ENCODE measurements at places on chromosomes 6 and 20.

GRCh38 chr20:1924910-1925861, 30.0 kb downstream of the SIRPA start:
- no peak for DNase-seq

- no peak for DNase-seq
Measured at GRCh38 chr20:49756241-49756640, 42.6 kb upstream of the B4GALT5 start.

- no peak for DNase-seq
Measured at GRCh38 chr6:39178804-39179203, 50.5 kb downstream of the KCNK5 start.

DNA sequence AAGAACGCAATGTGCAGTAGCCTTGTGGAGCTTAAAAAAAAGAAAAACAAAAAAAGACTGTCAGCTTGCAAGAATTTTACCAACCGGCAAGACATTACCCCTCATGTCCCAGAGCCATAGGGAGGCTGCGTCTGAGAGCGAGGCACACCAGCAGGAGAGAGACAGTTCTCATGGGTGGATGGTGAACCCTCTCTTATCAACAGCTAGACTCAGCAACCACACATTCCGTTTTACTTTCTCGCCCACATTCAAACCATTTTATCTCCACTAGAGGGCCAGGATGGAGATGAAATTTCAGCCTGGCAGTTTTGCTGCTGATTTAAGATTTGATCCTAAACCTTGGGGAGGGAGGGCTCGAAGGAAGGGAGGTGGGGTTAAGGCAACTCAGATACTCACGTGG, 247.0 kb downstream of the ATXN1 start:
- DNase-seq, result peak; percentile 36

DNA sequence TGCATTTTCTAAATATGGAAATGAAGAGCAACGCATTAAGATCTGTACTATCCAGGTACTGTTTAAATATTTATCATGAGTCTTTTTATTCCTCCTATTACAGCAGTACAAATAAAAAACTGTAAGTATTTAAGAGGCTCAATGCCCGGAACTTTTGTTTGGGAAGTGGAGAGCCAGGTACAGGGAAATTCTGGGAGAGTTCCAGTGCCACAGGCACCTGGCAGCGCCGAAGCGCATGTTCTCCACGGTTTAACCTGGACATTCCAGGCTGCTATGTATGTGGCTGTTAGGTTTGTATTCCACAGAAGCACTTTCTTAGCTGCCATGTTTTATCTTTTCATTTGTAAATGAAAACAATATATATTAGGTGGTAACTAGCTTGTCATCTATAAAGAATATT, 81.7 kb downstream of the PREP start:
- no peak for DNase-seq

GRCh38 chr20:38434301-38434741, 807 bp downstream of the SNHG17 start:
- no peak for DNase-seq

DNA sequence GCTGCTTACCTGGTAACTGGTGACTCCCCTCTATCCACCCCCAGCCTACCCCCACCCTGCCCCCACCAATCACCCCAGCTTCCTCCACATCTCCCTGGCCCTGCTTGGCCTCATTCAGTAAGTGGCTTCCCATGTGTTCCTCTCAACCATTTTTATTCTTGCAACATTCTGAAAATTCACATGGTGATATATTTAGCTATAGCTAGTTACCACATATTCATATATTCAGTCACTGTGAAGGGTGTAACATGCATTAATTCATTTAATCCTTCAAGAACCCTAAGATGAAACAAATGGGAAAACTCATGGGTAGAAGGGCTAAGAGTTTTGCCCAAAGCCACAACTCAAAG, 95.4 kb upstream of the CEP85L start:
- DNase-seq, result no peak

DNA sequence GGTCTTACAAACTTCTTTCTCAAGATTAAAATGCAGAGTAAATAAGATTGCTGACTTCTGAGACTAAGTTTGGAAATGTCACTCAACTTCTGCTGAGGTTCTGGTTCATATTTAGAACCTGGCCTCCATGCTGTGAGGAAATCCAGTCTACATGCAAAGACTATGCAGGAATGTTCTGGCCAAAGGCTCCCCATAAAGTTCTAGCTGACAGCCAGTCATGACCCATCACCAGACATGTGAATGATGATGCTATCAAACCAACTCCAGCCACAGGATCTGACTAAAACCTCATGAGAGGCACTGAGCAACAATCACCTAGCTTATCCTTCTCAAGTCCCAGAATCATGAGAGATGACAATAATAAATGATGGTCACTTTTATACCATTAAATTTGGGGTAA, 935.1 kb upstream of the MAP3K7 start:
- DNase-seq, result no peak

- no peak for DNase-seq
Measured at GRCh38 chr6:134132494-134133141, 80.2 kb upstream of the SLC2A12 start.

- no peak for DNase-seq
Measured at GRCh38 chr20:7696311-7696710, 243.9 kb downstream of the HAO1 start.

GRCh38 chr6:20433321-20433720, 31.6 kb downstream of the E2F3 start:
- DNase-seq, result no peak

- no peak for DNase-seq
Measured at GRCh38 chr20:35871259-35871771, 83.0 kb downstream of the SCAND1 start.

Data from germinal center (tissue), 1 donor.